AG04450 (cell line): ENCODE measurements at places on chromosomes 2 and 18.

DNA sequence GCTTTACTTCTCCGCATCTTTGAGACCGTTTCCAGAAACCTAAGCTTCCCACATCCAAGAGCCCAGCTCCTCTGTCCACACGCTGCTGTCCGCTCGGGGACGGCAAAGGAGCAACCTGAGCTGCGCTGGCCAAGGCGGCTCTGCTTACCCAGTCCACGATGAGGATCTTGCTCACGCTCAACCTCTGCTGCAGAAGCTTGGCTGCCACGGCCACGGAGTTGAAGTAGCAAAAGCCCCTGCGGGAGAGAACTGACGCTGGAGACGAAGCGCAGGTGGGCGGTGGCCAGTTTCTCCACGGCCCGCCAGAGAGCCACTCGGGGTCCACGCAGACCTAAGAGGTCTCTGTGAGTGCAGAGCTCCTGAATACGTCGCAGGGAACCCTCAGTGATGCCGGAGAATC is 236.1 kb downstream of the TWIST2 start:
- no peak for DNase-seq

- no peak for DNase-seq
These were observed 641.7 kb upstream of the NRXN1 start for GRCh38 chr2:51673628-51674027.

DNA sequence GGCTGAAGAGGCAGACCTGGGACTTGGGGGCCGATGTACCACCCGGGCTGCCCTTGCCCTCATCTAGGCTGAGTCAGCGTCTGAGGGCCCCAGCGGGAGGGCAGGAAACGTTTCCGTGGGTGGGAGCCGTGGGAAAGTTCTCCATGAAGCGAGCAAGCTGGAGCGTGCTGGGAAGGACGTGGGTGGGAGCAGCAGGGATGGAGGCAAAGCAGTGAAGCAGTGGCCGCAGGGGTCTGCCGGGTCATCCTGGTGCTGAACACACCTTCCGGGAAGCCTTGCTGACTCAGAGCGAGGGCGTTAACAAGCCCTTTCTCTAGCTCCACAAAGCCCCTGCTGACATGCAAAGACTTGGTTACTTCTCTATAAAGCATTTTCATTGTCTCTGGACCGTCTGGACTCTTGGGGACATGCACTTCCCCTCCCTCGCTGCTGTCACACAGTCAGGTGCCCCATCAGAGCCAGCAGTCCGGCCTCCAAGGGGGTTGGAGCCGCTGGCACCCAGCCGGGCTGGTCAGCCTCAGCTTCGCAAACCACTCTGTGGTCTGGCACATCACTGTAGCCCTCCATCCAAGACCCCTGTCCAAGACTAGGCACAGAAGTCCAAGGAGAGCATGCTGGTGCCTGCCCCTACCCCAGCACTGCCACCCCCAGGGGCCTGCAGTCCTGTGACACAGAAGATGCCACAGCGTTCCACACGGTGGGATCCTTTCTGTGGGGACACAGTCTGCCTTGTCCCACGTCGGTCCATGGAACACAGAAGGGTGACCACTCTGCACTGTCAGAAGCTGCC is 115.1 kb upstream of the GPC1 start:
- peak; percentile 89 for DNase-seq

DNA sequence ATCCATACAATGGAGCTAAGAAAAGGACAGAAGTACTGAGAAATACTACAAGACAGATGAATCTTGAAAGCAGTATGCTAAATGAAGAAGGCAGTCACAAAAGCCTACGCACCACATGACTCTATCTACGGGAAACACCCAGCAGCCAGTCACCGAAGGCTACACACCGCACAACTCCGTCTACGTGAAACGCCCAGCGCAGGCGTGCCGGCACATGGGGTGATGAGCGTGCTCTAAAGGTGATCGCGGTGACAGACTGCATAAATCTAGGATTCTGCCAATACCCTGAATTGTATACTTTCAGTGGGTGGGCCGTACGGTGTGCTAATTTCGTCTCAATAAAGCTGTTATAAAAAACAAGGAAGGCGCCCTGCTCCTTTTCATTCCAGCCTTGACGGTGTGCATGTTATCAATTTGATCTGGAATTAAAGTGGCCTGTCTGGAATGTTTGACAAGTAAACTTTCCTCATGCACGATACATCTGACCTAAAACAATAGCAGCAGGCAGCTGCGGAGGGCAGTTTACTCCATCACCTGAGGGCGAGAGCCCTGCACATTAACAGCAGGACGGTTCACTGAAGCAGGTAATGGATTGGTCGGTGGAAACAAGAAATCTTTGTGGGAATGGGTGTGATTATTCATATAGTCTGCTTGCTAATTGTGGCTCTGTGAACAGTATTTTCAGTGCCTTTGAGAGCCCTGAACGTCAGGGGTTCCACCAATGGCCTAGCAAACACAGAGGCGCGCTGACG is 86.2 kb upstream of the SALL3 start:
- DNase-seq = no peak

- DNase-seq = no peak
These were observed 27.5 kb upstream of the IL1B start for GRCh38 chr2:112864072-112864471.

DNA sequence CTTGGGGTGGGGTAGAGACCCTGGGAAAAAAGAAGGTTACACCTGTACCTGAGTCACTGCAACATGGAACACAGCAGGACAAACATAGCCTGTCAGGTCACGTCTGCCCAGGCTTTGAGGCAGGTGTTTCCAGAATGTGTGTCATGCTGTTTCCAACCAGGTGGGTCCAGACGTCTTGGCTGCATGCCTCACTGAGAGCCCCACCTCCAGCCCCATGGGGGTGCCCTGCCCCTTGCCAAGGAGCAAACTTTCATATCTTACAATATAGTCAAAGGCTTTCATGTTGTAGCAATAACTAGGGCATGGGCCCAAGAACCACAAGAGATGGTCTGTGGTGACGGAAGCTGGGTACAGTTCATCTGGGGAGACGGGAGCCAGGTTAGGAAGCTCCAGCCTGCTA is 499.7 kb downstream of the BCL11A start:
- no peak for DNase-seq

DNA sequence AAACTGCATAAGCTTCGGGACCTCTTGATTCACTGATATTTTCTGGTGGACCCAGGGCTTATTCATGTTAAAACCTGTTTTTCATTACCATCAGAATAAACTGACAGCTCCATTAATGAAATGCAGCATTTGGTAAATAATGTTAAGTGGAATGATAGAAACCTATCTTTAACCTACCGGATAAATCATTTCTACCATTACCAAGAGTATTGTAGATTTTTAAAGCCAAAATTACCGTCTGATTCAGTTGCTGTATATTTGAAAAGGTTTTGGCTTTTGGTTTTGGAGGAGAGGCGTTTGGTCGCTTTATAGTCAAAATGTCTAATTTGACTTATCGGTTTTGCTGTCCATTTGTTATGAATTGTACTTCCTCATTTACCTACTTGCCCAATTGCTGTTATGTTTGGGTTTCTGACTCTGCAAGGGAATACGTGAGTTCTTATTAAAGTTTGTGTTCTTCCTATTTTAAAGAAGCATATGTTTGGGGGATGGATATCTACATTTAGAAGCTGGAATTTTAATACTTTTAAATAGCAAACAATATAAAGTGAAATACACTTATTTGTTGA is 1.0 kb upstream of the CUL3 start:
- DNase-seq = no peak

DNA sequence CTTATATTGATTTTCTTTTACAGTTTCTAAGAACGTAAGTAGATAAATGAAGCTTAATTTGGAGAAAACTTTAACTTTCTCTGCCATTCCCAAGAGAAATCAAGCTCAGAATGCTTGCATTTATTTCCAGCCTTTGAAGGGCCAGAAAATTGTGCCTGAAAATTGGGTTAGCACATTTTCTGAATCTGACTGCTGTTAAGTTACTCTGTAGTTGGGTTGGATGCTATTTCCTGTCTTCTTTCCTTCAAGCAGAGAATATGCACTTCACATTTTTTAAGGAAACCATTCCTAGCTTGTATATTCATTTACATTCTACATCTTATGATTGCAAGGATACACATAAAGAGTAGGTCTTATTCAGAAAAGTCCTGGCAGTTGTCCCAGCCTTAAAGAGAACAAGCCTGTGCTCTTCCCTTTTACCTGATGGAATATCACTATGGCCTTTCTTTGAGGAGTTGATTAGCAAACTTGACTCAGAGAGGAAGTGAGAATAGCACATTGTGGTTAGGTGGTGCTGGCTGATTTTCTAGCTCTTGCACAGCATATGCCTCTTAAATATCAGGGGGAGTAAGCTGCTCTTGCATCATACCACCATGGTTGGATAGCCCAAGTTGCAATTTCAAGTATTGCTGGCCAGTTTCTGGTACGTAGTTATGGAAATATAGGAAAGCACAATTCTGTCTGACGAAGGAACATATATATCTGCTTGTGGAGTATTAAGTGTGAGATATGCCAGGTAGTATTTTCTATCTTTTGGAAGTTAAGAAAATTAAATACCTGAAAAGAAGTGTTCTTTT is 133.7 kb downstream of the COMMD1 start:
- no peak for DNase-seq

GRCh38 chr2:26363323-26363722 is 16.7 kb upstream of the ADGRF3 start:
- DNase-seq = no peak

DNA sequence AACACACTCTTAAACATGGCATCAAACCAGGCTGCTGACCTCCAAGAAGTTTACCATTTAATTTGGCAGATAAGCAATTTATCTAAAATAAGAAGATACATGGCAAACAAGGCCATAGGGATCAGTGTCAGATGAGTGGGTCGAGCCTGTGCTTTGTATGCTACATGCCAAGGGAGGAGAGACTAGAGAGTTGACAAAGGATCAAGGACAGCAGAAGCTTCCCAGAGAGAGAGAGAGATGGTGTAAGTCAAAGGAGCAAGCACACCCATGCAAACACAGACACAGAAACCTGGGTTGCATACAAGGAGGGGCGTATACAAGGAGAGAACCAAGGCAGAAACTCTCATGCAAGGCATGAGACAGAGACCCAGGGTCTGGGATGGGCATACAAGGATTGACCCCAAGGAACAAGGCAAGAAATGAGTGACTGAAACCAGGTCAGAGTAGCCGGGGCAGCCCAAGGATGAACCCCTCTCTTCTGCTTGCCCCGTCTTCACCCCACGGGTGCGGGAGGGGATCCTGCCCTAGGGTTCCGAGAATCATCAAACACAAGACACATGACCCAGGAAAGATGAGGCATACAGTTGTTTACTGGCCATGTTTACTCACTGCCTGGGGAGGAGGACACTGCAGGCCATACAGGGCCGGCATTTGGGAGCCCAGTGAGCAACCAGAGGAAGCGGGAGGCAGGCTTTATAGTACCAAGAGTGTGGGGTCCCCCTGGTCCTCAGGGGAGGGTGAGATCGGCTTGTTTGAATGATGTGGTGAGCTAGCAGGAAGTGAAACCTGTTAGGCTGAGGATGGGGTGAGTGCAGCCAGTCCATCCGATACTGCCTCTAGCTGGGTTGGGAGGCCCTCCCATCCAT is 529.2 kb upstream of the ID2 start:
- DNase-seq = no peak

DNA sequence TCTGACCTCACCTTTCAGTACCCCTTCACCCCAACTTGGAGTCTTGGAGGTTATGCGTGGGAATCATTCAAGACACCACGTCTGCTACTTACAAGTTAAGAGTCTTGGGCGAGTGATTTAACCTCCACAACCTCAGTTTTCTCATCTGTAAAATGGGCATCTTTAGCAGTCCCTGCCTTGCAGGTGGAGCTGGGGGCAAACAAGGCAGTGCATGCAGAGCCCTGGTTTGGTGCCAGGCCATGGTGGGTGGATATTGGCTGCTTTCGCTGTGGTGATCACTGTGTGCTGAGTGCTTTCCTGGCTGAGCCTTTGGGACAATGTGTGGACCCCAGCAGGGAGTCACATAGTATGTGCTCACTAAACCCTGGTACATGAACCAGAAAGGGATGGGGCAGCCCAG is 20.4 kb upstream of the PTMA start:
- DNase-seq = no peak

GRCh38 chr2:160238392-160238791 is 38.3 kb upstream of the ITGB6 start:
- no peak for DNase-seq

- no peak for DNase-seq
These were observed 38.0 kb downstream of the EHBP1 start for GRCh38 chr2:62743506-62743905.

GRCh38 chr18:8874872-8875271 is 169.5 kb downstream of the MTCL1 start:
- no peak for DNase-seq

DNA sequence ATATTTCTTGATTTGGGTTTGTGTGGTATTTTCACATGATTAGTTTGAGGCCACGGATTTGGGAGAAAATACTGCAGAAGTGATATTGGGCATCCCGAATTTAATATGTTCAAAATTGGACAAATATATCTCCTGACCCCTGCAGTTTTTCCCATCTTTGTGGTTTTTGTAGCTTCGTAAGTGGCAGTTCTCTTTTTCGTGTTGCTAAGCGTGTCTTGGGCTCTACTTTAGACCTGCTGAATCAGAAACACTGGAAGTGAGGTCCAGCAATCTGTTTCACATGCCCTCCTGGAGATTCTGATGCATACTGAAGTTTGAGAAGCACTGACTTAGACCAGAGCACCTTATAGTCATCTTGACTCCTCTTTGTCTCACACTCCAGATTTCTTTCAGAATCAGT is 98.3 kb downstream of the EPB41L5 start:
- no peak for DNase-seq

- no peak for DNase-seq
These were observed 58.5 kb downstream of the HS1BP3 start for GRCh38 chr2:20592106-20593071.
